ENCODE measurements at places on chromosomes 1 and 21.

- DNase-seq: peak; percentile 86
Measured at GRCh38 chr1:24502709-24503058, at the start of gene RCAN3. Gene RCAN3, plus strand, starts transcription at chr1:24502836. Its CDS starts 11,537 bp downstream, at chr1:24514373.

DNA sequence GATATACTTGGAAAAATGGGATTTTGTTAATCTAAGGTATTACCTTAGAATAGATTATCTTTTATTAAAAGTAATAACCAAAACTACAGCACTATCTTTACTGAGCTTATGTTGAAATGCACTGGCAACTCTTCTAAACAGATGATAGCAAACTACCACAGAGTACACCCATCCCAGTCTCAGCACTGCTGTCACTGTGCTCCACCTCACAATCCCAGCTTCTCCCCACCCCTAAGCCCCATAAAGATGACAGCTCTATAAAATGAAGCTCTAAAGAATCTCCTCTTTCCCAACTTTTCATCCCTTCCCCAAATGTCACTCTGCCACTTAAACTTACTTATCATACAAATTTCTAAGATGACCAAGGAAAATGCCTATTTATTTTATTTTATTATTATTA, 6.4 kb downstream of the DSTYK start:
- DNase-seq: no peak

DNA sequence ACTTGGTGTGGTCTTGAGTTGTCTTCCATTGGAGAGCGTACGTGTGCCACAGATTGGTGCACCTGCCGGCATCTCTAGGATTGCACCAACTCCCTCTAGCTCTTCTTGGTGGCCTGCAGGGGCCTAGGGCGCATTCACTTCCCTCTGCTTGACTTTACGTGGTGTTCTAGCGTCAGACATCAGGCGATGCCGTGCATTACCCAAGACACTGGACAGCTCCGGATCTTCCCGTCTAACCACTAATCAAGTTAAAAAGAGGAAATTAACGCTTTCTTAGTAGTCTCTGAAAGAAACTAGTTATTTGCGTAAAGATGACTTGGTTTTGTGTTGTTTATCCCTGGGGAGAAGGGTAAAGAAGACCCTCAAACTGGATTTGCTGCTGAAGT, 510 bp upstream of the IL10RB start:
- no peak for DNase-seq

DNA sequence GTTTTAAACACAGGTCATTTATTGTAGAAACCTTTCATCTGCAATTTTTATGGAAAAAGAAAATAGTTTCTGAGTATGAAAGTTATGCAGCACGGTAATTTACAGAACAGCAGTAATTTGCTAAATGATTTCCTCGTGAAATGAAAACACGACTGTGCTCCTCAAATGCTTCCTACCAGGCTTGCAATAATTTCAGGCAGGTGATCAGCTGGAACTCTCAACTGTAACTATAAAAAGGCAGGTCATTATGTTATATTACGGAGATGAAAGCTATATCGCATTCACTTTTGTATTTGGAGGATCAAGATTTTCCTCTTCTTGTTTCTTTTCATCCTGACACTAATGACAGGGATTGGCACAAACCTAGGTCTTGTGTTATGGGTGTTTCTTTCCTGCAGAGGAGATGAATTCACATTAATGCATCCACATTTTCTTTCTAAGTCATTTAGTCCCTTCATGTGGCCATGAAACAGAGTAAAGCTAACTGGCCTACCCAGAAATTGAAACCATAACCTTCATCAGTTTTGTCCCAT, 57.4 kb downstream of the SAMSN1 start:
- DNase-seq: no peak

DNA sequence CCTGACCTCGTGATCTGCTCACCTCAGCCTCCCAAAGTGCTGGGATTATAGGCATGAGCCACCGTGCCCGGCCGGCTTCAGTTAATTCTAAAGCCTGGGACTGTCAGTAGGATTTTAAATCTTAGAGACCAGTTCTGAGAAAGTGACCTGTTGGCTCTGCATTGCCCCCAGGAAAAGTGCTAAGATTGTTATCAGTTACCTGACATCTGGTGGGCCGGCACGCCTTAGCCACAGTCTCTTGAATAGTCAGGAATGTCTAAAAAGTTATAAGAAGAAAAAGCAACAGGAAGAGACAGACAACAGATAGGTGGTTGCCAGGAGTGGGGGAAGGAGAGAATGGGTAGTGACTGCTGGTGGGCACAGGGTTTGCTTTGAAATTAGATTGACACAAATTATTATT, 35.1 kb downstream of the RABGAP1L start:
- DNase-seq: no peak

DNA sequence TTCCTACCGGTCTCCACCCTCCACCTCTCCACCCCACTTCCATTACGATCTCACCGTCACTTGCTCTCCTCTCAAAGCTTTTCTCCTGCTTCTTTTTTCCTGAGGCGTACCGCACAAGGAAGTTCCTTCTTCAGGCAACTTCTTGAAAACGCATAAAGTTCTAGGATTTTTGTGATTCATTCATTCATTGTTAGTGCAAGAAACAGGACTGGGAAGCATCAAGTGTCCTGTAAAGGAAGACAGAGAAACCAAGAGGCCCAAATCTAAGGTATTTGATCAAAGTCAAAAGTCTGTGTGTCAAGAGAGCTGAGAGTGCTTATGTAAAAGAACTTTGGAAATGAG, 1.3 kb upstream of the RCC2 start:
- no peak for DNase-seq

- DNase-seq: no peak
Measured at GRCh38 chr1:116002781-116003420, 26.6 kb downstream of the SLC22A15 start.

- no peak for DNase-seq
Measured at GRCh38 chr1:222557148-222557547, 9.2 kb upstream of the HHIPL2 start.

DNA sequence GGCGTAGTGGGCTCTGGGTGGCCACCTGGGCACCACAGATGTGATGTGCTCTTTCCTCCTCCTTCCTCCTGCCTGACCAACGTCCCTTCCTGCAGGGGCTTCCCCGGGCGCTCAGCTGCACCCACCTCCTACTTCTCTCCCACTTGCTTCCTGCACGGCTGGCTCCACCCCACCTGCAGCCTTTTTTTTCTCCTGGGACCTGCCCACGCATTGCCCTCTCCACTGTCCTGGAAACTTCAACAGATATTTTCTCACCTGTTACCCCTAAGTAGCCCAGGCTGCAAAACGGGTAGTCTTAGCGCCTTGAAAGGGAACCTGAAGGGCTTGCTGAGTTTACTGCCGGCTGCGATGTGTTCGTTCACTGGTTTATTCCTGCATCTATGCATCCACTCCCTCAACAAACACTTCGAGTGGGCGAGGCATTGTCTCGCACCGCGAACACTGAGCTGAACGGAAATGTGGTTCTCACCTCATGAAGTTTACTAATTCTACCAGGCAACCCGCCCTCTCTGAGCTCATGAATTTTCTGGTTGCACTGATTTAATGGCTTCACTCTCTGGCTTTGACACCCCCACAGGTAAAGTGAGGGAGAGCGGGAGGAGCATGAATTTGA, 23.6 kb downstream of the ZBTB18 start:
- DNase-seq: no peak

GRCh38 chr1:18397641-18398040, 83.1 kb upstream of the KLHDC7A start:
- DNase-seq: no peak

DNA sequence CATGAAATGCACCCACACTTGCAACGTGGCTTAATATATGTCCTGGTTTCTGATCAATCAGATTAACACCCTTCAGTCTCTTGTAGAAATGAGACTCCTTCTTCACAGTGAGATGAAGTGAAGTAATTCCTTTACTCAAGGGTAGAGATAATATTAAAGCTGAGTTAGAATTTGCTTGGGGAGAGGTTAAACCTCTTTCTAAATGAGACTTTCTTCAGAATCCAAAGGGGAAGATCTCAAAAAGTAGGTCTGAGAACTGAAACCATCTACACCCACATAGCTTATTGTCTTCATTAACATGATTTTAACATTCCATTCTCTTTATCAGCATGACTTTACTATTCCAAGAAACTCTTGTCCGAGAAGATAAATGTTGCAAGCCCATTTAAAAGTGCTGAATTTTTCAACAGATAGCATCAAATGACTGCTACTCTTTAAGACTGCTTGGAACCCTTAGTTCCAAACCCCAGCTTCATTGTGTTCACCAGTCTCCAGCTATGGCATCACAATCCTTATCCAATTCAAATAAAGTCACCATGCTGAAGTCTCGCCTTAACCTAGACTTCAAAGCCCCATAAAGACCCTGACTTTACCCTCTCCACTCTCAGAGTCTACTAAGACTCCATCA, 19.2 kb upstream of the TRAF3IP3 start:
- no peak for DNase-seq

DNA sequence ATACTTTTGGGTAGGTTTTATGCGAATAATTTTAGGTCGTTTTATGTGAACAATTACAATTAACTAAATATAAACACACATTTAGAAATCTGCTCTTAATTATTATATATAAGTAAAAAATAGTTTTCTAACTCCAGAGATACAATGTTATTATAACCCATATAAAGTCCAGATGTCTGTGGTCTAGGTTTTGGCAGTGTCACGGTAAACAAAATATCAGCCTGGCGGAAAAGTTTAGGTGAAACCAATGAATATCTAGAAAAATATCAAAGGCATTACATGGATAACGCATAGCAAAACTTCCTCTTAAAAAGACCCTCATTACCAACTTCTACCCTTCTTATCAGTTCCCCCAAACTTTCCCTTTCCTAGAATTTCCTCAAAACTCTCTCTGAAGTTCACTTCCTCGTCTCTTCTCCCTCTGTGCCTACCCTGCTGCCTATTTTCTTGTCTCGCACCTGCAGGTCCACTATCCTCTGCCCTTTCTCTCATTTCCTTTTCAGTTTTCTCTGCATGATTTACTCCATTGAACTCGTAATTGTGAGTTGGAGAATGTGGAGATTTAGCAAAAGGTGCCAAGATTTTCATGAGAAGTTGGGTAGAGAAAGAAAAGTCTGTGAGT, 21.8 kb downstream of the VTCN1 start:
- no peak for DNase-seq

GRCh38 chr1:56561227-56562019, 17.9 kb downstream of the PLPP3 start:
- DNase-seq: no peak

GRCh38 chr1:53325326-53326087, 2.4 kb downstream of the LRP8 start:
- no peak for DNase-seq

DNA sequence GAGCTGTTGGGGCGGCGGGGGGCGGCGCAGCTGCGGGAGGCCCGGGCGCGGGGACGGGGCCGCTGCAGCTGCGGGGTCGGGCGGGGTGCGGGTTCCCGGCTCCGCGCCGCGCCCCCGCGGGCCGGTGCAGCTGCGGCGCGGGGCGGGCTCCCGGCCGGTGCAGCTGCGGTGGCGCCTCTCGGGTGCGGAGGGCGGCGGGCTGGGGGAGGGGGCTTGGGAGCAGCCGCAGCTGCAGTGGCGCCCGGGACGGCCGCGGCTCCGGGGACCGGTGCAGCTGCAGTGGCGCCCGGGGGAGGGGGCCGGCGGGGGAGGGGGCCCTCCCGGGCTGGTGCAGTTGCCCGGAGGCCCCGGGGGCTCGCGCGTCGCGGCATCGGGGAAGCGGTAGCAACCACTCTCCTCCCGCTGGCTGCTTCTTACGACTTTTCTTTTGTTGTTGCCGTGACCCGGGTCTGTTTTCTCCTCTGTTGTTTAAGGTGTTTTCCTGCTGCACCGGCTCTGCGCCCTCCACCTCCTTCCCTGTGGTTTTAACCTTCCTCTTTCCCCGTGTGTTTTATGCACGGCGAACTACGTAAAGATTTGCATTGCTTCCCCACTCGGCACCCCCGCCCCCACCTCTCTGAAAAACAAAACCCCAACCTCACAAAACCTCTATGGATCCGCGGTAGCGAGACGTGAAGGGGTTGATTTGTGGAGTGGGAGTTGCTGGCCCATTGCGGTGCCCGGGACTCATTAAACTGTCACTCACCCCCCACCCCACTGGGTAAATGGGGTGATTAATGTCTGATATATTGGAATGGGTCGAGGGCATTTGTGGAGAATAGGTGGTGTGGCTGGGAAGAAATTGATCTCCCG, 1.7 kb upstream of the ZBTB18 start:
- DNase-seq: no peak

GRCh38 chr21:15533618-15534017, 196.2 kb upstream of the USP25 start:
- no peak for DNase-seq

DNA sequence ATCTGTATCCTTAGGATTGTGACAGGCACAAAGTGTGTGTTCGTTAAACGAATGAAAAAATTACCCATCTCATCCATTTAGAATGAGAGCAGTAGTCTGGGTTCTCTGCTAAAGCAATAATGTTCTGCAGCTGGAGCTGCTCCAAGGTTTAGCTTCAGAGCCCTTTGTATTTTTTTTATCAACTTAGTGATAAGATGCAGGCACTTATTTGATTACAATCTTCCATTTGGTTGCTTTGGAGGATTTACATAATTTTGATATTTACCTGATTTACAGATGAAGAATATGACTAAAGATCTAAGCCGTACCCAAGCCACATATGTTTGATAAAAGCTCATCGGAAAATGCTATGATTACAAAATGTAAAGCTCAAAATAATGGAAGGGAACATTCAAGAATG, 201.2 kb downstream of the KCTD3 start:
- no peak for DNase-seq

- DNase-seq: no peak
Measured at GRCh38 chr1:18891426-18891780, 11.0 kb downstream of the ALDH4A1 start.

DNA sequence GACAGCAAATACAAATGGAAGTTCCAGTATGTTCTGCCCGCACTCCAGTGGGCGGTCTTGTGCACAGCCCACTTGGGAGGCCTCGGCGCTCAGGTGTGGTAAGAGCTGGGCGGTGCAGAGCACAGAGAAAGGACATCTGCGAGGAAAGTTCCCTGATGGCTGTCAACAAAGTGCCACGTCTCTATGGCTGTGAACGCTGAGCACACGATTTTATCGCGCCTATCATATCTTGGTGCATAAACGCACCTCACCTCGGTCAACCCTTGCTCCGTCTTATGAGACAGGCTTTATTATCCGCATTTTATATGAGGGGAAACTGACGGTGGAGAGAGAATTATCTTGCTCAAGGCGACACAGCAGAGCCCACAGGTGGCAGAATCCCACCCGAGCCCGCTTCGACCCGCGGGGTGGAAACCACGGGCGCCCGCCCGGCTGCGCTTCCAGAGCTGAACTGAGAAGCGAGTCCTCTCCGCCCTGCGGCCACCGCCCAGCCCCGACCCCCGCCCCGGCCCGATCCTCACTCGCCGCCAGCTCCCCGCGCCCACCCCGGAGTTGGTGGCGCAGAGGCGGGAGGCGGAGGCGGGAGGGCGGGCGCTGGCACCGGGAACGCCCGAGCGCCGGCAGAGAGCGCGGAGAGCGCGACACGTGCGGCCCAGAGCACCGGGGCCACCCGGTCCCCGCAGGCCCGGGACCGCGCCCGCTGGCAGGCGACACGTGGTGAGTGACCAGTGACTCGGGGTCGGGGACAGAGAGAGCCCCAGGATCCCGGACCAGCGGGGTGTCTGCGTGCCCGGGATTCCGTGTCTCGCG, at the start of gene IL12RB2:
TSS of gene IL12RB2 (plus strand) at position 623 of the 810 bp plus-strand sequence. CDS start 12,496 bp downstream, outside the sequence.
- DNase-seq: no peak

- DNase-seq: no peak
Measured at GRCh38 chr1:200405264-200405663, 4.6 kb downstream of the ZNF281 start.
